ENCODE measurements at places on chromosomes 12 and 14.

GRCh38 chr12:101877806-101878242 lies 444 bp downstream of the DRAM1 start:
- no peak for DNase-seq

GRCh38 chr14:55354500-55354899 lies 57.1 kb downstream of the ATG14 start:
- DNase-seq = peak; percentile 56

GRCh38 chr12:28622406-28622805 lies 432.1 kb downstream of the CCDC91 start:
- DNase-seq = no peak

DNA sequence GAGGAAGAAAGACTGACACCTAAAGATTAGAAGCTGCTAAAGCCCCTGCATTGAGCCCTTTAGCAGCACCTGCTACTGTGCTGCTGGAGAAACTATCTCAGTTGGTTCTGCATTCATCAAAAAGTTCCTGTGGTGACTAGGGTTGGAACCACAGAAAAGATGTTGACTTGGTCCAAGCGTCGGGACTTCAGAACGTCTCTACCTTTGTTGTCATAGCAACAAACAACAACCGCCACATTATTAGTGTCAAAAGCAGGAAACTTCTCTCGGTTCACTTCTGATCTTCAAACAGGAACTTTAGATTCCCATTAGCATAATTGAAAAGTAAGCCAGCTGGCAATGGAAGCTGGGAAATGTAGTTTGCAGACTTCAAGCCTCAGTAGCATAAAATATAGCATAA lies 368.0 kb downstream of the SEC23A start:
- DNase-seq = no peak

- peak; percentile 21 for DNase-seq
Measured at GRCh38 chr14:100901391-100902183, 1.9 kb downstream of the RTL1 start.

GRCh38 chr14:64117671-64118402 lies 176.3 kb downstream of the ESR2 start:
- DNase-seq = no peak

- DNase-seq = no peak
Measured at GRCh38 chr14:24167469-24168114, 4.3 kb upstream of the REC8 start.

DNA sequence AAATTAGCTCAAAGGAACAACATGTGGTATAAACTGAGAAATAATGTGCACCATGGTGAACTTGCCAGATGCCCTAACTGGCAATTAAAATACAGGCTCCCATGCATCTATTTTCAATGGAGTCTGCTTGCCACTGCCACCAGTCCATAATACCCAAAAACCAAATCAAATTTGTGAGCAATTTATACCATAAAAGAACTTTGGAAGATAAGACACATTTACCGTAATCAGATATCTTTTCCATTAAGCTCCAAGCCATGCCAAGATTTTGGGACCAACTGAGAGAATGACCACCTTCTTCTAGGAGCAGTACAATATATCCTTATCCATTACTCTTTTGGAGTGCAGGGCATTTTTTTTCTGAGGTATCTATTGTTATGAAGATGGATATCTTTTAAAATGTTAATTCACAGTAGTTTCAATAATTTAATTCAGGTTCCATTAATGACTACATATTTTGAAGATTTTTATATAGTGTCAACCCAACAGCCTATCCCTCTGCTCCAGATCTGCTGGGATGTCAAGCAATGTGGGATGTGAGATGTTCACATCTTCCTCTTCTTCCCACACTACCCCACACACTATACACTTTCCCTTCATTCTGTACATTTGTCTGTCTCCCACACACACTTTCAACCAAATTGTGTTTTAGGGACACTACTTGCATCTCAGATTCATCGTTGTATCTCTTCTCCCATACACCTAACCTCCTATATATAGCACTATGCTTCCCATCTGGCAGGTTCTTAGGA lies 53.3 kb downstream of the KIF21A start:
- DNase-seq = no peak

- DNase-seq = no peak
Measured at GRCh38 chr14:96065661-96066459, 26.7 kb downstream of the C14orf132 start.

- DNase-seq = no peak
Measured at GRCh38 chr14:68730348-68730747, 62.5 kb downstream of the ZFP36L1 start.

- no peak for DNase-seq
Measured at GRCh38 chr12:53103860-53104305, 597 bp downstream of the SOAT2 start.
